ENCODE measurements at places on chromosomes 12 and 14.

GRCh38 chr12:90167518-90168208, 459.0 kb upstream of the ATP2B1 start:
- DNase-seq: no peak

GRCh38 chr14:55073856-55074255, 22.4 kb downstream of the MAPK1IP1L start:
- DNase-seq: no peak

DNA sequence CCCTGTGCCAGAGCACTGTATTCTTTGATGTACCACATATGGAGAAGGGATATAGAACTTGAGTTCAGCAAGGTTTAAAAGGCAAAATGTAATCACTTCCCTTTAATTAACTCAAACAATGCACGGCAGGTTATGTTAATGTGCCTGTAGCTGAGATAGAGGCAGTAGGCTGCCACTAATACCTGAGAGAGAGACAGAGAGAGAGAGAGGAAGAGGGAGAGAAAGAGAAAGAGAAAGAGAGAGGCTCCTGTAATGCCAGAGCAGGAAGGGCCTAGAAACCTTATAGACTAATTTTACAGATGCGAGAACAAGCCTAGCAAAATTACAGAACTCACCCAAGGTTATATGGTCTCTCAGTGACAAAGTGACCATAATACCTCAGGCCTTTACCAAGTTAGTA, 679.8 kb downstream of the NRXN3 start:
- DNase-seq: no peak

DNA sequence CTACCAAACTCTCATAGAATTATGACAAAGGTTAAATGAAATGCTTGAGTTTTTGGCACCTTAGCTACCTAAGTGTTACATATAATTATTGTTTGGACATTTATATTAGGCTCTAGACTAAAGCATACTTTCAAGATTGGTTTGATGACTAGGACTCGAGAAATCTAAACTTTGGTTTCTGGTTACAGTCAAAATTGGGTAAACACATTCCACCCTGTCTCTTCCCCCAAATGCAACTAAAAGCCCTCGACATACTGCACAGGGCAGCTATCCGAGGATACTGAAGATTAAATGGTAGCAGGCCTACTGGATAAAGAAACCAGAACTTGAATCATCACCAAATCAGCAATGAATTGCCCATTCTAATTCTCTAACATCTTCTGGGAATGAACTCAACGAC, 369.1 kb downstream of the PRKD1 start:
- no peak for DNase-seq

- no peak for DNase-seq
Observed at GRCh38 chr12:32033406-32033805, 73.2 kb upstream of the BICD1 start.

Measured in kidney tubule cell (primary cell).